ENCODE measurements at places on chromosomes 1 and 21.

DNA sequence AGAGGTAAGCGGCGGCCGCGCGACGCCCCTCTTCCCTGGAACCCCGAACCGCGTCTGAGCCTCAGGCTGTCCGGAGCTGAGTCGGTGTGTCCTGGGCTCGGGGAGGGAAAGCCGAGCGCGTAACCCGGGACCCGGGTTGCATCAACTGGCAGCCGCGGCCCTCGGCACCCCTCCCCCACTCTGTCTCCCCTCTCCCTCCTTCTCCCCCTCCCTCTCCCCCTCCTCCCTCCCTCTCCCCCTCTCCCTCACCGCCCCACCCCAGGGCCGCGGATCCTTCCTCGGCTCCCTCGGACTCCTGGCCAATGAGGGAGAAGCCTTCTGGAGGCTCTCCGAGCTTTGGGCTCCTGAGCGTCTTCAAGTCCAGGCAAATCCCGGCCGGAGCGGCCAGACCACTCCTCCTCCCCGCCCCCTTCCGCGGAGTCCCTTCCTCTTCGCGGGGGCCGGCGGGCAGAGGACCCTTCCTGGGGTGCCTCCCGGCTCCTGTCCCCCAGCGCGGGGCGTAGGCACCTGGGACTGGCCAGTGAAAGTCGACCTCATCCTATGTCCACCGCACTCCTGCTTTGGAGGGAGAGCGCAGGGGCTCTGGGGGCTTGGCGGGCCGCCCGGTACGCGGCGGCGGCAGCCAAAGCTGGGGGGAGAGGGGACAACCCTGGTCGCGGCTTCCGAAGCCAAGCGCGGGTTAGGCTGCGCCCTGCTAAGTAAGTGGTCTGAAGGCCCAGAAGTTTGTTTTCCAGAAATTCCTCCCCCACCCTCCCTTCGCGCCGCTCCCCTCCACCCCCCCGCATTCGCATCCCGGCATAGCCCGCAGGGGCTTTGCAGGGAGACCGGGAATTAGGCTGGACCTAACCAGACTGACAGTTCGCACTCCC, 850 bp downstream of the SESN2 start:
- ATAC-seq, result peak; percentile 89

- ATAC-seq, result no peak
These were observed 1.4 kb downstream of the SLFNL1 start for GRCh38 chr1:41020109-41020576.

DNA sequence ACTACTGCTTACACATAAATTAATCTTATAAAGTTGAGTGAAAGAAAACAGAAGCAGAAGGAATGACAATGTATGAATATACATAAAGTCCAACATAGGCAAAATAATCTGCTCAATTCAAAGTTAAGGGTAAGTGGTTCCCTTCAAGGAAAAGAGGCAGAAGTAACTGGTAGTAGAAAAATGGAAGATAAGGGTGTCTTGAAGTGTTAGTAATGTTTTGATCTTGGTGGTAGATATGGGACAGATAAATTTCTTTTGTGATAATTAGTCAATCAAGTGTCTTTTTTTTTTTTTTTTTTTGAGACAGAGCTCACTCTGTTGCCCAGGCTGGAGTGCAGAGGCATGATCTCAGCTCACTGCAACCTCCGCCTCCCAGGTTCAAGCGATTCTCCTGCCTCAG, 12.7 kb downstream of the USP48 start:
- ATAC-seq, result no peak

GRCh38 chr1:90722874-90723589, 5.9 kb upstream of the BARHL2 start:
- no peak for ATAC-seq

GRCh38 chr1:206890125-206891060, 6.8 kb upstream of the IL24 start:
- ATAC-seq, result peak; percentile 26

DNA sequence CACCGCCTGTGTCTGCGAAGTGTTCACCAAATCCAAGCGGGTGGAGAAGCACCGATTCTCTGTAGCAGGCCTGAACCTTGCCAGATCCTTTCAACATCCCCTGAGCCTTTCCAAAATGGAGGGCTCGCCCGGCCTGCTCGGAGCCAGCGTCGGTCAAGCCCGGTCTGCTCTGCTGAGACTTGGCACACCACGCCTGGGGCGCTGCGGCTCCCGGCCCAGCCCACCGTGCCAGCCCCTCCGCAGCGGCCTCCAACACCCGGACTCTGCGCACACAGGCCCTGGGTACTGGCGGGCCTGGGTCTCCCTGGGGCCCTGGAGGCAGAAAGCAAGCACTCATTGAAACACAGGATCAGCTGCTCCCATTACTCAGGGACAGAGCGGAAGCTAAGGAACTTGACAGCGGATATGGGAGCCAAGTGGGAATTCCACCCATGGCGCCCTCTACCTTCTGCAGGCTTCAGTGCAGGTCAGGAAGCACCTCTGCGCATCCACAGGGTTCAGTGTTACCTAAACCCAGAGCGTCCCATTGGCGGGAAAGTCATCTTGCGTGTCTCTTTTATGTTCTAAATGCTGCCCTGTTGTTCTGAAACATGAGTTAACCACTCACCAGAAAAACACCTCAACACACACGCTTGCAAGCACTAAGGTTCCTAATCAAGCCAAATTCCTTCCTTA, 159.9 kb downstream of the ZBTB18 start:
- ATAC-seq, result no peak

GRCh38 chr1:2468041-2468472, 8.0 kb upstream of the PLCH2 start:
- peak; percentile 31 for ATAC-seq

- ATAC-seq, result no peak
These were observed 5.7 kb downstream of the S1PR1 start for GRCh38 chr1:101242324-101243050.

DNA sequence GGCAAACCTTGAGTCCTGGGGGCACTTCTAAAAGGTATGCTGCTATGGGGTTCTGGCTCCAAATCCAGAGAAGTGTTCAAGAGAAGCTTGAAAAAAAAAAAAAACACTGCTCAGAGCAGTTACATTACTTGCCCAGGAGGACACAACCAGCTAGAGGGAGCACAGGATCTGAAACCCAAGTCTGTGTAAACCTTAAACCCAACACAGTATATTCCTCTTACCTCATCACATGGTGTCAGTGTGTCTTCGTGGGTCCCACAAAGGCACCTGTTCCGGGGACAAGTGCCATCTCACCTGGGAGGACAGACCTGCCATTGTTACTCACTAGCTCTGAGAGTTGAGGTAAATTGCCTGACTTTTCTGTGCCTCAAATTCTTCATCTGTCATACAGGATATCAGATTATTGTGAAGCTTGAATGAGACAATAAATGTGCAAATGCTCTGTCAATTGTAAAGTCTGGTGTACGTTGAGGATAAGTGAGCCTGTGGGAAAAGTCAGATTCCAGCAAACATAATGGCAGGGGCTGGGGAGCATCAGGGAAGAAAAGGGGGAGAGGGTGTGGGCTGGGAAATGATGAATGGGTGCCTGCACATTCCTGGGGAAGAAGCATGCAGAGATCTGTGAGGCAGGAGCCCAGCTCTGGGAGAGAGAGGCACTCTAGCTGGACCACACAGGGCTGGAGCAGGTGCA, 170.4 kb upstream of the ZC3H12A start:
- no peak for ATAC-seq

GRCh38 chr1:19483691-19484090, 1.6 kb downstream of the CAPZB start:
- no peak for ATAC-seq

DNA sequence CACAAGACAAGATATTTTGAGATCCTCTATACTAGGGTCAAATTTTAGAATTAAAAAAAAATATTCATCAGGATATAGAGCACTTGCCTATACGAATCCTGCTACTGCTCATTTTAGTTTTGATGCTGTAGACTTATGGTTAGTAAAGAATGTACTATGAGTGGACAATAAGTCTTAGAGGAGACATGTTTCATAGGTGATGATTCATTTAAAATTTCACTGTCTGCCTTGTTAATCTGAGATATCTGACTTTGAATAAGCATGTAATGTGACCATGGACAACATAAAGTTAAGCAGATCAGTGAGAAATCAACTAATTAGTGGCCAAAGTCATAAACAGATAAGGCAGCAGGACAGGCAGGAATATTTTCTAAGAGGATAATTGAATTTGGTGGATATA, 106.8 kb upstream of the HP1BP3 start:
- no peak for ATAC-seq

DNA sequence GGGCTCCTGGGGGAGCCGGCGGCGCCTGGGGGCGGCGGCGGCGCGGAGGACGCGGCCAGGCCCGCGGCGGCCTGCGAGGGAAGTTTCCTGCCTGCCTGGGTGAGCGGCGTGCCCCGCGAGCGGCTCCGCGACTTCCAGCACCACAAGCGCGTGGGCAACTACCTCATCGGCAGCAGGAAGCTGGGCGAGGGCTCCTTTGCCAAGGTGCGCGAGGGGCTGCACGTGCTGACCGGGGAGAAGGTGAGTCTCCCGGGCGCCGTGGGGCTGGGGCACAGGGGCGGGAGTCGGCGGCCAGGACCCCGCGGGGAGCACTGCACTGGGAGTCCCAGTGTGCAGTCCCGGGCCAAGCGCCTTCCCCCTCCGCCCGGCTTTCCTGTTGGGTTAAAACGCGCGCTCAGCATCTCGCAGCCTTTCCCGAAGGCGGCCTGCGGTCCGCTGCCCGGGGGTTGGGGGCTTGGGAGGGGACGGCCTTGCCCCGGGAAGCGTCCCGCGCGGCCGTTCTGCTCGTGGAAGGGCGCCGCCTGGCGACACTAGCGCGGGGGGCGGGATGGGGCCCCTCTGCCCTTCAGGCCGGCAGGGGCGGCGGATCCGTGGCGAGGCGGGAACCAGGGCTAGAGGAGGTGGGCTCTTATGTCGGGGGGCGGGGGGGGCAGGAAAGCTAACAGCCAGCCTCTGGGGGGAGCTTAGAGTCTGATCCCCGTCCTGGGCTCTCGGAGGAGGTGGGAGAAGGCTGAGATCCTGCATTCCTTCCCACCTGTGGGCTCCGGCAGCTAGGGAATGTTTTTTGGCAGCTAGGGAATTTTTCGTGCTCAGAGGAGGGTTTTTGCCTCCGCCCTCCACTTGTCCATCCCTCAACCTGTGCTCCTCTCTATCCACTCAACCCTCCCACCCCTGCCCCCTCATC, 1.1 kb downstream of the HUNK start:
- peak; percentile 71 for ATAC-seq
